Activated CD8-positive, alpha-beta memory T cell treated with anti-CD3 and anti-CD28 coated beads, Interleukin-2, amount 50 U/mL, for 48 hours (primary cell): ENCODE measurements at places on chromosomes 13 and 19.

- DNase-seq, result peak; percentile 89
Observed at GRCh38 chr19:55640577-55641425, at the start of gene ZNF580. Gene ZNF580, plus strand, starts transcription at chr19:55641002. Its CDS starts 1,507 bp downstream, at chr19:55642509.

- DNase-seq, result no peak
Observed at GRCh38 chr19:44530777-44531176, 1.3 kb upstream of the CEACAM20 start.

DNA sequence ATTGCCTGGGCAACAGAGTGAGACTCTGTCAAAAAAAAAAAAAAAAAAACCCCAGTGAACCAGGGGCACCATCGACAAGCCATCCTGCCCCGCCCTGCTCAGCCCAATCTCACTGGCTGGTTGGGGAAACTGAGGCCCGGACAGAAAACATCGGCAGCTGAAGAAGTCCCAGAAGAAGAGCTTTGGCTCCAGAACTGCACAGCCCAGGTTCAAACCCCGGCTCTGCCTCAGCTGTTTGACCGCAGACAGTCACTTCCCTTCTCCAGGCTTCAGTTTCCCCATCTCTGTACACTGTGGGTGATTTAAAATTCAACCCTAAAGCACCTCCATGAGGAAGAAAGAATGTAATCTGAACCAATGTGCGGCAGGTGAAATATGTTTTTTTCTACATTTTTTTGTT lies 9.4 kb upstream of the SEMA6B start:
- DNase-seq, result no peak

DNA sequence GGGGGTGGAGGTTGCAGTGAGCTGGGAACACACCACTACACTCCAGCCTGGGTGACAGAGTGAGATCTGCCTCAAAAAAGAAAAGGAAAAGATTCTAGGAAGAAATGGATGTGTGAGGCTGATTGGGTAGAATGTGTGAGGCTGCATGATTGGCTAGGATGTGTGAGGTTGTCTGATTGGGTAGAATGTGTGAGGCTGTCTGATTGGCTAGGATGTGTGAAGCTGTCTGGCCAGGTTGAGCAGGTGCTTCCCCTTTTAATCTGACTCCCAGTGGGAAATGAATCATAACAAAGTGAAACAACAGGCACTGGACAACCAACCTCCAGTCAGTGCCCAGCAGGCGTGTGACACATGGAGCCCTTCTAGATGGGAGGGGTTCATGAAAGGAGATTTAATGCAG lies 14.7 kb downstream of the C13orf46 start:
- no peak for DNase-seq

- no peak for DNase-seq
Observed at GRCh38 chr13:111076155-111077013, 38.7 kb upstream of the ARHGEF7 start.

- DNase-seq, result no peak
Observed at GRCh38 chr13:78806457-78806856, 147.5 kb upstream of the OBI1 start.

- DNase-seq, result no peak
Observed at GRCh38 chr13:73616861-73617260, 517.3 kb downstream of the KLF12 start.

DNA sequence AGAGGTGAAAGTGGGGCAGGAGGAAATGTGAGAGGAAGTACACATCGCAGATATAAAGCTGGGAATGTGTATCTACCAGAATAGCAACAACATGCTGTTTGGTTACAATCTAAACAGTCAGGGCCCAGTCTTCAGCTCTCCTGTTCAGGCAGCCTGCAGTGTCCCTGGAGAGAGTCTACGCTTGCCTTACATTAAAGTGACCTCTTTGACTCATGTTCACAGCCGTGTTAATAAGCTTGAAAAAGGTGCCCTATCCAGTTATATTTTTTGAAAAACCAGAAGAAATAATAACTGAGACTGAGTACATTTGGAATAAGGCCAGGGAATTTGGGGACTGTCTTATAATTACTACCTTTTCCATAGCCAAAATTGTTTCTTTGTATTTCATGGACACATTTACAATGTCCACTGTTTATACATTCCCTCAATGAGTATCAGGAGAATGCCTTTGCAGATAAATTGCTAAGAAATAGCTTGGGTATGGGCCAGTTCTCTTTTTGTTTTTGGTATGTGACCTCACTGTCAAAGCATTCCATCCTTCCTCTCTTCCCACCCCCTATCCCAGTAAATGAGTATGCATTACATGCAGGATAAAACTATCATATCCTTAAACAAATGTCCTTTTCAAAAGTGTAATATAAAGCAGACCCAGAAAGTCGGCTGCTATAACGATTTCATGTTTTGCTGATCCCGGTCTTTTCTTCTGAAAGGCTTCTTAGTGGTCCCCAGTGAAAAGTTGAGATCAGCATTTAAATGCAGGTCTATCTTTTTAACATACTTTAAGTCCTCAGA lies 82.6 kb downstream of the PCDH9 start:
- no peak for DNase-seq

- DNase-seq, result no peak
Observed at GRCh38 chr13:50412046-50412617, 396.9 kb downstream of the KCNRG start.

DNA sequence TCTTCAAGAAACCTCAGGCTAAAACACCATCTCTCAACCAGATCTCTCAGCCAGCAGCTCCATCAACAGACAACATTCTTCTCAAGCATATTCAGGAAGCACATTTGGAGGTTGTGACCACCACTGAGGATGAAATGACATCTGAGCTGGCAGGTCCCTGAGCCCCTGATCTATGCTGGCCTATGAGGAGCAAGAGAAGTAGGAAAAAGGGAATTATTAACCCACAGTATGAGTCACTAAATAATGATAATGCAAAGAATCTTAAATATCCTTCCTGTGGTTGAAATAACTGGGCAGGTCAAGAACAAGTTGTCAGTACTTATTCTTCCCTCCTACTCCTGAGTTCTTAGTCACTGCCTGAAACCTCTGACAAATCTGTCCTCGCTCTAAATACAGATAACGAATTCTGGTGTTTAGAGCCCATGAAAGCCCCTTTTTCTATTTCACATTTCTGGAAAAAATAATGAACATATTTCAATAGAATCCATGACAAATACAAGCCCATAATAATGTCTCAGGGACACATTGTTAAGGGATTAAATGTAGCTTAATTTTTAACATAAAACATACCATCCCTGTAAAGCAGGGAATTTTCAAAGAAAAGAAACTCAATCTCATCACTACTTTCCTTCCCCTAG lies 225.8 kb upstream of the IRS2 start:
- no peak for DNase-seq

- DNase-seq, result no peak
Observed at GRCh38 chr13:109977212-109977968, 191.0 kb upstream of the IRS2 start.

- DNase-seq, result no peak
Observed at GRCh38 chr13:23696610-23697009, 126.4 kb downstream of the TNFRSF19 start.

- no peak for DNase-seq
Observed at GRCh38 chr13:113084094-113084942, 21.3 kb upstream of the F7 start.

DNA sequence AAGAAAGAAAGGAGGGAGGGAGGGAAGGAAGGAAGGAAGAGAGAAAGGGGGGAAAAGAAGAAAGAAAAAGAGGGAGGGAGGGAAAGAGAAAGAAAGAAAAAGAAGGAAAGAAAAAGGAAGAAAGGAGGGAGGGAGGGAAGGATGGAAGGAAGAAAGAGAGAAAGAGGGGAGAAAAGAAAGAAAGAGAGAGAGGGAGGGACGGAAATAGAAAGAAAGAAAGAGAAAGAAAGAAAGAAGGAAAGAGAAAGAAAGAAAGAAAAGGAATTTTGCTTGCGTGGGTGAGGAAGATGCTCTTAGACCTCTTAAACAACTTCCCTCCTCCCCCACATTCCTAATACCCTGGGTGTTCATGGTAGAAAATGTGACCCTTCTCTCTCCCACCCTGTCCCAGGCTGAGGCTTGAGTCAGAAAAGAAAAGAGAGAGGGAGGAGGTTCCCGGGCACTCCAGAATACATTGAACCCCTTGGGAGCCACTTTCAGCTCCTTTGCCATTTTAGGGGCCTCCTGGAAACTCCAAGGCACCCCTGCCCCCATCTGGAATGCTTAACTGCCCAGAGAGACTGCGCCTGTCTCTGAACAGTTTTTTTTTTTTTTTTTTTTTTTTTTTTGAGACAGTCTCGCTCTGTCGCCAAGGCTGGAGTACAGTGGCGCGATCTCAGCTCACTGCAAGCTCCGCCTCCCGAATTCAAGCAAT lies 9.2 kb upstream of the KANK3 start:
- DNase-seq, result no peak

- no peak for DNase-seq
Observed at GRCh38 chr19:28578786-28579505, 634.0 kb downstream of the UQCRFS1 start.

DNA sequence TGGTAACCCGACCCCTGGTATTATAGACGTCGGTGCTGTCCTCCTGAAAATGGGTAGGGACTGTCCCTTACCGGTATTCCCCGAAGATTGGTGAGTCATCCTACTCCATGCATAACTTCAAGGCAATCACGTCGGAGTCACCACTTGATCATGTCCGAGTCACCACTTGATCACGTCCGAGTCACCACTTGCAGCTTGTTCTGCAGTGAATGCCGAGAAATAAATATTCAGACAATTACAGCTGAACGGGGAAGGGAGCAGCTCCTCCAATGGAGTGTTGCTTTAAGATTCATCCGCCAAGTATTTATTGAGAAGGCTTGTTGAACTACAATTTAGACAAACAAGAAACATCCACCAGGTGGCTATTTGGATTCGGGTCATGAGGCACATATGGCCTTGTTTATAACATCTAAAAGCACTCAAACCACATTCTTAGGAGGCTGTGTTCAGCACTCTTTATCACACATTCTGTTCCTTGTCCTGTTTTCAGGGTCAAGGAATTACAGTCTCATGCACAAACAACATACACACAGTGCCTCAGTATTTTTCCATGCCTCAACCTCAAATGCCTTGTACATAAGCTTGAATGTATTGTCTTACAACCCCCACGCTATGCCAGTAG lies 43.1 kb downstream of the ZNF726 start:
- DNase-seq, result no peak

- no peak for DNase-seq
Observed at GRCh38 chr19:19434483-19435045, 29.1 kb downstream of the GATAD2A start.

GRCh38 chr19:42401365-42402303 lies 11.5 kb upstream of the CNFN start:
- DNase-seq, result peak; percentile 92
